ENCODE measurements at places on chromosomes 5 and 9. TPM values are rescaled to one million over a fixed set of nuclear protein-coding genes. Genes with fewer than 3 reads are reported as not detected.

Gene KIF20A
- total RNA-seq, result 38.7 TPM

Gene HTR1A
- not detected for total RNA-seq

Gene FAM169A
- 4.2 TPM for total RNA-seq

Gene PCDHB4
- 0.02 TPM for total RNA-seq

Measured in A549 treated with dexamethasone at 1 μM for 4 hours (cell line).